ENCODE measurements at places on chromosomes 16 and 17.

DNA sequence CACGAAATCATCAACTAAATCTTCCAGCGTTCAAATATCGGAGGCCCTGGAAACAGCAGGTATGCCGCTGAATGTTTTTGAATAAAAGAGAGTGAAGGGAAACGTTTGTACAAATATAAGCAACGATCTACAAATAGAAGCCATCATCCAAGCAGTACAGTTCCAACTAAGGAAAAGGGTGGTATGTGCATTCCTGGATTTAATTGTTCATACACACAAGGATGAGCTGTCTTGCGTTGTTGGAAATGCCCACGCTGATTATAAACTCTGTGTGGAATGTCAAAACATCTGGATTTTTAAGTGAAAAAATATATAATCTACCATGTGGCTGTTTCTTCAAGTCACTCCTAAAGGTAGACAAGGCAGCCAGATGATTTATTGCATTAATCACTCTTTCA is 191.8 kb upstream of the HSBP1 start:
- DNase-seq, result no peak

- no peak for DNase-seq
Observed at GRCh38 chr16:80604600-80605355, 64.0 kb downstream of the DYNLRB2 start.

GRCh38 chr16:366476-366875 is 3.9 kb downstream of the MRPL28 start:
- DNase-seq, result no peak

DNA sequence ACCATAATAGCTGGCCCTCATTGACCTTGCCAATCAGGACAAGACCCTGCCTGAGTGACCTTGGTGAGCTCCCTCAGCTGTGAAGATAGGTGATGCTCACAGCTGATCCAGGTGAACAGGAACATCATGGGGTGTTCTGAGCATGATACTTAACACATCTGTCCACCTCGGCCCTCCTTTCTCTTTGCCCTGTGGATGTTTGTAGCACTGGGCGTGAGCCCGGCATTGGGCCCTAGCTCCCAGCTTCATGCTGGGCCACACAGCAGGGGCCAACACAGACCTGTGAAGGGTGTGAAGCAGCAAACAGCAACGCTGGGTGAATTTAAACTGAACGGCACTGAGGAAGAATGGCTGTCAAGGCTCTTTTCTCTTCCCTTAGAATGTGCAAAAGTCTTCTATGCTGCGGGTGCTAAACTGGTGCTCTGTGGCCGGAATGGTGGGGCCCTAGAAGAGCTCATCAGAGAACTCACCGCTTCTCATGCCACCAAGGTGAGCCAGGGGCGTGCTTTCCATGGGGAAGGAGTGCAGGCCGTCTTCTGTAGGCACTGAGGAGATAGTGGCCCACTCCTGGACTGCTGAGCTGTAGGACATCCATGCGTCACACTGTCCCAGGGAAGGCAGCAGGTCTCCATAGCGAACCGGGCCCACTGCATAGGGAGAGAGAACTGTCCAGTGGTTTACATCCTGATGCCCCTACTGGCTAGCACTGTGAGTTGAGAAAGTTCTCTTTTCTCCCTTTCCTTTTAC is 35.9 kb downstream of the TMEM11 start:
- DNase-seq, result no peak

DNA sequence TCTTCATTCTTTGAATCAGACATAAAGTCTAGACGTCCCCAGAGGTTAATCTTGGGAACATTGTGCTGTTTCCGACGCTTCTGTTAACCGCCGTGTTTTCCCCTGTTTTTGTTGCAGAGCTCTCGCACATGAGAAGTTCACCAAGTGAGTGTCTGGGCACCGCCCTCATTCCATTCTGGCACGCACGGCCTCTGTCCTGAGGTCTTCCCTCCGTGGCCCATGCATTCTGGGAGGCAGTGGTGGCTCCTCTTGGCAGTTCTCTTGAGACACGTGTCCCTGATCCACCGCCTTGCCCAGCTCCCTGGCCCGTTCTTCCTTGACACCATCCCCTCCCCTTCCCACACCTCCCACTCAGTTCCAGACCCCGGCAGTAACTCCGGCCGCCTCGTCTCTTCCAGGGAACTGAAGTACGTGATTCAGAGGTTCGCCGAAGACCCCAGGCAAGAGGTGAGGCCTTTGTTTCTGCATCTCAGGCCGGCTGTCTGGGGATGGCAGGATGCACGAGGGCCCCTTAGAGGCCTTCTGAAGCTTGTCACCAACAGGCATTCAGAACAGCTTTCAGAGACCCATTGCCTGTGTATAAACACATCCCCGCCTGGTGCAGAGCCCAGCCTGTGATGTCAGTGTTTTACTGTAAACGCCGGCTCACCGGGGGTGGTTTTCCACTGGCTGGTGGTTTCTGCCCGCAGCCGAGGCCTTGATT is 85.9 kb upstream of the PLCG2 start:
- no peak for DNase-seq

DNA sequence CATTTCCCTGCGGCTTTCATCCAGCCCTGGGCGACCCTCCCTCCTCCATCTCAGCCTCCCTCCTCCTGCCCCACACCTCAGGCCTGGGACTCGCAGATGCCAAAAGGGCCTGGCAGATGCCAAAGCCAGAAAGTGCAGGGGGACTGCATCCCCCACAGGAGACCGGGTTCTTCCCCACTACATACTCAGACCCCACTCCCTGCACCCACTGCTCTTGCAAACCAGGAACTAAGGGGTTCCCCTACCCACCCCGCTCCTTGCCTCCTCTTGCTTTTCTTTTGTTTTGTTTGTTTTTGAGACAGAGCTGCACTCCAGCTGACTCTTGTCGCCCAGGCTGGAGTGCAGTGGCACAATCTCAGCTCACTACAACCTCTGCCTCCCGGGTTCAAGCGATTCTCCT is 3.2 kb downstream of the HS3ST6 start:
- no peak for DNase-seq

- no peak for DNase-seq
Observed at GRCh38 chr17:66143657-66144282, 48.2 kb downstream of the CEP112 start.

- no peak for DNase-seq
Observed at GRCh38 chr17:9162275-9162985, 141.1 kb downstream of the NTN1 start.

Measured in activated naive CD8-positive, alpha-beta T cell treated with anti-CD3 and anti-CD28 coated beads, Interleukin-2, amount 50 U/mL, for 24 hours (primary cell).